ENCODE measurements at places on chromosomes 5 and 9. TPM values are rescaled to one million over a fixed set of nuclear protein-coding genes. Genes with fewer than 3 reads are reported as not detected.

DNA sequence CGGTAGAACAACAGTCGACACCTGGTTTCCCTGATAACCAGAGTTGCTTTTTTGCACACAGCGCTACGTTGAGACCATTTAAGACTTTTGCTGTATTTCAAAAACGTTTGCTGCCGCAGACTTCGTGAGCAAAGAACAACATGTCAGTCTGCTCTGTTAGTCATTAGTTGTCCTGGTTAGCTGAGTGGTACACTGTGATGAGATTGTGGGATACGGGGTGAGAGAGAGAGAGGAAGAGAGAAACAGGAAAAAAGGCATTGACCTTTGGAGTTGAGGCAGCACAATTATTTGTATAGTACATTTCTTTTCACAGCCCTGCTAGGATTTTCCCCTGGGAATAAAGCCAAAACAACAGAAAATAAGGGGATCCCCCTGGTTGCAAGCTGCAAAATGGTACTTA, 306.1 kb upstream of the WWC1 start:
- DNase-seq, result no peak
- no peaks in the 10 kb centered on the region for H3K27me3 ChIP-seq
- no peaks in the 10 kb centered on the region for H3K36me3 ChIP-seq
- H3K4me3 ChIP-seq, result no peak overlapping the region
- no peaks in the 10 kb centered on the region for H3K4me1 ChIP-seq

DNA sequence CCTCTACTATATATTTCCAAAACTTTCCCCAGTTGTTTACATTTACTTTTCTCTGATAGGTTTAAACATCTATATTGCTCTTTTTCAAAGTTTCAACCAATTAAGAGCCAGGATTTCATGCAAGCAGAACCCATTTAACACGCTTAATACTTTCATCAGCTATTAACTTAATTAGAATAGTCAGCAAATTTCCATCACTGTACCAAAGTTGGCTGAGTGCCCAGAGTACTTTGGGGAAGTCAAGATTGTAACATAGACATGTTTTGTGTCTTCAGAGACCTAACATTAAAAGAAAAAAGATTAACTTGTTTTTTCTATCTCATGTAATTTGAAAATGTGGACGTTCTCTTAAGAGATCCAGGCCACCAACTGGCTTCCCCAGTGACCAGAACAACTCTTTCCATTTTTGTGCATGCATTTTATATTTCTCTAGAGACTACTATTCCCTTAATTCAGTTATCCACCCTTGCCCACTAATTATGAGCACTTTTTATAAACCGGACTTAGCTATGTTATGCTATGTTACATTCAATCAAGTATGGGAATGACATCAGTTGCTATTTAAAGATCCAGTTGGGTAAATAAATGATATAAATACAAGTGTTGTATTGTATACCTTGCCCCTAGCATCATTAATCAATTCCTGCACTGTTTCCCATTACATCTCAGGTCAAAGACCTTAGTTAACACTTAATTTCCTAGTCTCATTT, 478.1 kb upstream of the NMUR2 start:
- H3K27me3 ChIP-seq, result no peaks in the 10 kb centered on the region
- H3K4me1 ChIP-seq, result no peaks in the 10 kb centered on the region
- no peak overlapping the region for H3K4me3 ChIP-seq

DNA sequence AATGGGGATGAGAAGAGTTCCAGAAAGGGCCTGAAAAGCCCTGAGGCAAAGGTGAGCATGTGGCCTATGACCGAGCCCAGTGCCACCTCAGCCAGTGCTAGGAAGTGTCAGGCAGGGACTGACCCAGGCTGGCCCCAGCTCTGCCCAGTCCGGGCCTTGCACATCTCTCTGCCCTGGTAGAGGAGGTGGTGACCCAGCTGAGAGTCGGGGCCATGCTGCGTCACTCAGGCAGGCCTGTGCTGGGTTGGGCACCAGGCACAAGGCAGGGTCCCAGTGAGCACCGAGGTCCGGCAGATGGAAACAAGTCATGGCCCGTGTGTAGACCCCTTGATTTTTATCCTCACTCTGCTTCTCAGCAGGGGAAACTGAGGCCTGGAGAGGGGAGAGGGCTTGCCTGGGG, 729 bp downstream of the CDHR2 start:
- no peaks in the 10 kb centered on the region for H3K36me3 ChIP-seq
- H3K4me3 ChIP-seq, result no peak overlapping the region
- no peaks in the 10 kb centered on the region for H3K27me3 ChIP-seq
- H3K27ac ChIP-seq, result no peak overlapping the region

GRCh38 chr9:14888875-14889274, 21.4 kb downstream of the FREM1 start:
- H3K4me3 ChIP-seq, result no peak overlapping the region
- DNase-seq, result no peak
- no peaks in the 10 kb centered on the region for H3K27me3 ChIP-seq
- H3K27ac ChIP-seq, result no peak overlapping the region
- H3K36me3 ChIP-seq, result no peaks in the 10 kb centered on the region

DNA sequence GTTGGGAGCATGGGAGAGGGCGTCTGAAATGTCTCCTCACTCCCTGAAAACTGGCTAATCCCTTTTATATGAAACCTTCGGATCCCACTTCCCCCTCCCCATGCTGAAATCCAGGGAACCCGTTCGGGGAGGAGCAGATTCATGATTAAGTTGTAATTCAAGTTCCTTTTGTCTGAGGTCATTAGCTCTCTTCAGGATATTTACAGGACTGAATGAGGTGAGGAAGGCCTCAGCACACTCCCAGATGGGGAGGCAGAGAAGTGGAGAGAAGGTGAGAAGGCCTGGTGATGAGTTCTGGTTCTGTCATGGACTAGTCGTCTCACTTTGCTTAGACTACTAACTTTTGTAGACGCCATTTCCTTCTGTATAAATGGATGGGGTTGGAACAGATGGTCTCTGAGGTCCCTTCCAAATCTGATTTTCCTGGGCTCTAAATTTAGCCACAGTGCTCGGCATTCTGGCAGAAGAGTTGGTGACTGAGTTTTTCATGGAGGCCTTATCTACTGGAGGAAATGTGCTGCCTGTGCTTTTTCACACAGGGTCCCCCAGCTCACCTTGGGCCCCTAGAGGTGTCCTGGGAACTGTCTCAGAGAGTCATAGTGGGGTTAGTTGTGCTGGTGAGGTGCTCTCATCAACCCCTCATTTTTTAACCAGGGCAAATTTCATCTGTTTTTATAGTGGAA, 62.3 kb downstream of the PRDM6 start:
- H3K4me1 ChIP-seq, result no peaks in the 10 kb centered on the region
- no peaks in the 10 kb centered on the region for H3K36me3 ChIP-seq
- H3K4me3 ChIP-seq, result no peak overlapping the region

DNA sequence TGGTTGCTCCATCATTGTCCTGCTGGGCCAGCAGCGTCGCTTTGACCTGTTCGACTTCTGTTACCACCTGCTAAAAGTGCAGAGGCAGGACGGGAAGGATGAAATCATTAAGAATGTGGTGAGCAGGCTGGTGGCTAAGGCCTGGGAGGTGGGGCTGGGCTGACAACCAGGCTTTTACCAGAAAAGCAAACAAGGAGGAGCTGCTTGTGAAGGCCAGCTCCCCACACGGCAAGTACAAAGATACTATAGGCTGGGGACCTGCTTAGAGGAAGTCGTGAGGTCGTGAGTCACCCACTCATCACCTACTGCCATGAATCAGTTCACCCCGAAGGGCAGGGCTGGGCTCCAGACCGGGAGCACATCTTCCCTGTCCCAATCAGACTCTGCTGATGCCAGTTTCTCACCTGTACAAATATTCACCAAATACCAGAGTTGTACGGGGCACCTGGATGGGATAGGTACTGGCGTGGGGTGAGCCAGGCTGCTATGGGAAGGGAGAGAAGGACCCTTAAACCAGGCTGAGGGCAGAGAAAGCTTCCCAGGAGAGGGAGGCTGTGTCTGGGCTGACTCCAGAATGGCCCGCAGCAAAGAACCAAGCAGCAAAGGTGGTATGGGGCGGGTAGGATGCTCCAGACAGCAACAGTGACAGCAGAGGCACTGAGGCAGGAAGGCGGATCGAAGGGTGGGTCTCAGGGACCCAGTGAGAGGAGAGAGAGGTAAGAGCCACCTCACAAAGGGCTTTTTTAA, 69.3 kb upstream of the NIPAL4 start:
- H3K4me1 ChIP-seq, result peaks cover 39% of the 10 kb centered on the region
- no peak overlapping the region for H3K27ac ChIP-seq
- no peak overlapping the region for H3K4me3 ChIP-seq
- no peaks in the 10 kb centered on the region for H3K27me3 ChIP-seq
- DNase-seq, result peak; percentile 95
- H3K36me3 ChIP-seq, result no peaks in the 10 kb centered on the region

DNA sequence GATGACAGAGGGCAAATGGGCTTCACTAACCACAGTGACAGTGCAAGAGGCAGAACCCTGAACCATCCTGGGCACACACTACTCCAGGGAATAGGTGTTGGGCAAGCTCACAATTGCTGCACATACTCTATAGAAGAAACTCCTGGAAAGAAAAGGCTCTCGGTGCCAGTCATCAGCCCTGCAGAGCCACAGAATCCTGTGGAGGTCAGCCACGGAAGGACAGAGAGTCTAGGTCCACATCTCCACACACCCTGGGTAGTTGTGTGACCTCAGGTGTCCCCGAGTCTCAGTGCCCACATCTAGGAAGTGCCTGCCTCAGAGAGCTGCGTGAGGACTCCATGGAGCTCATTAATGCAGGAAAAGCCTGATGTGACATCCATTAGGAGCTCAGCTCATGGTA, 16.0 kb upstream of the ANGPTL2 start:
- H3K36me3 ChIP-seq, result no peaks in the 10 kb centered on the region
- no peaks in the 10 kb centered on the region for H3K27me3 ChIP-seq
- H3K27ac ChIP-seq, result no peak overlapping the region
- DNase-seq, result no peak

DNA sequence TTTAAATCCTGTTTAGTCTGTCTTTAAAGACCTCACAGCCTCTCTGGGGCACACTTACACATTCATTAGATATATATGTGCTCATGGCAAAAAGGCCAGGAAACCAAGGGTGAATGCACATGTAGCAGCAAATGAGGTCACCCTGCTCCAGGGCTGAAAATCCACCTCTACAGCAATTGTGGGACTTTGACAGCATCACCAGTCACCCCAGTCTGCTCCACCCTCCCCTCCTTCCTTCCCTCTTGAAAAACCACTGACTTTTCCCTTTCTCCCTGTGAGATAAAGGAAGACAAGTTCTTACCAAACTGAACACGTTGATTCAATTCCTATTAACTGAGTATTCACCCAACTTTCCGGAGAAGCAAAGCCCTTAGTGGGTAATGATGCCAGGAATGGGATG, 15.2 kb upstream of the SH3RF2 start:
- H3K27ac ChIP-seq, result no peak overlapping the region
- DNase-seq, result peak; percentile 63
- H3K4me1 ChIP-seq, result peaks cover 39% of the 10 kb centered on the region

DNA sequence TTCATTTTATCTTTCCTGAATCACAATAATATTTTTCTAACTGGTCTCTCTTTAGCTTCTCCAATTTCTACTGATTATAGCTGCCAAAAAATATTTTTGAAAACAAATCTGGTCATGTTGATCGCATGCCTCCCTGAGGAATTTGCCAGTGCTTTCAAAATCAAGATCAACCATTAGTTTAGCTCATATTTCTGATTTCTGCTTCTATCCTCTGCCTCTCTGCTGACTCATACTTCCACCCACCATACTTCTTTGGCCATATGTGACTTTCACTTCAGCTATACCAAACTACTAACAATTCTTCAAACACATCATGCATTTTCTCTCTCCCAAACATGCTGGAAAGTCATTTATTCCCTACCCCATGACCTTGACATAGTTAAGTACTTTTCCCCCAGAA, 636.5 kb downstream of the TLE1 start:
- no peaks in the 10 kb centered on the region for H3K4me1 ChIP-seq
- H3K36me3 ChIP-seq, result no peaks in the 10 kb centered on the region
- peak; percentile 4 for DNase-seq
- no peak overlapping the region for H3K27ac ChIP-seq
- H3K27me3 ChIP-seq, result peaks cover 5% of the 10 kb centered on the region

GRCh38 chr5:55416306-55416705, 108.5 kb downstream of the MTREX start:
- no peaks in the 10 kb centered on the region for H3K36me3 ChIP-seq
- no peaks in the 10 kb centered on the region for H3K27me3 ChIP-seq
- peaks cover 60% of the 10 kb centered on the region for H3K4me1 ChIP-seq
- no peak overlapping the region for H3K4me3 ChIP-seq
- DNase-seq, result peak; percentile 67

The ARRDC1 gene
- 21.0 TPM for polyA plus RNA-seq

- peaks cover 39% of the 10 kb centered on the region for H3K4me1 ChIP-seq
- no peaks in the 10 kb centered on the region for H3K27me3 ChIP-seq
- no peak for DNase-seq
- no peaks in the 10 kb centered on the region for H3K36me3 ChIP-seq
- H3K27ac ChIP-seq, result no peak overlapping the region
Measured at GRCh38 chr5:54745599-54745998, 228.0 kb downstream of the SNX18 start.

The PTGES gene
- 22.0 TPM for polyA plus RNA-seq

The LECT2 gene
- polyA plus RNA-seq, result 0.41 TPM

GRCh38 chr5:101112645-101113044, 209.6 kb upstream of the ST8SIA4 start:
- DNase-seq, result no peak
- no peak overlapping the region for H3K4me3 ChIP-seq
- H3K27me3 ChIP-seq, result no peaks in the 10 kb centered on the region
- no peak overlapping the region for H3K27ac ChIP-seq
- H3K4me1 ChIP-seq, result no peaks in the 10 kb centered on the region

DNA sequence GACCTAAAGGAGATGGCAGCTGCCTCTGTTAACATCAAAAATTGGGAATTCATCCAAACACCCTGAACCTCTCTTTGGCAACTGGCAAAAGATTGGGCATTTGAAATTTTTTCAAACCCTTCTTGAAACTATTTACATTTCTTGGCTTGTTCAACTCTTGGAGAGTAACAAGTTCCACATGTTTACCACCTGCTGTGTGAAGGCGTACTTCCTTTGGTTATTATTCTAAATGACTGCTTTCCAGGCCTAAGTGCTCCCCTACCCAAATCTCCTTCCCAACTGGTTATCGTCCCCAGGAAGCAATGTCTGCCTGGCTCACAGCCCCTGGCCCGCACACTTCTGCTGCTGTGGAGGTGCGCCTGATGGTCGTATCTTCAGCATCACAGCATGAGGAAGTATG, 422.7 kb downstream of the DMAC1 start:
- no peak for DNase-seq
- H3K27me3 ChIP-seq, result no peaks in the 10 kb centered on the region
- no peak overlapping the region for H3K27ac ChIP-seq
- H3K36me3 ChIP-seq, result no peaks in the 10 kb centered on the region

The DNAJC21 gene
- 15.3 TPM for polyA plus RNA-seq

All from GM23248 (cell line).